ENCODE measurements at places on chromosomes 4 and X. TPM values are rescaled to one million over a fixed set of nuclear protein-coding genes. Genes with fewer than 3 reads are reported as not detected.

The MAD2L1 gene
- total RNA-seq: 6.0 TPM

The RTL3 gene
- not detected for total RNA-seq

The LANCL3 gene
- 0.43 TPM for total RNA-seq

The NPY1R gene
- under 0.01 TPM for total RNA-seq

The IL2RG gene
- total RNA-seq: not detected

The GNRHR gene
- not detected for total RNA-seq

The HOPX gene
- total RNA-seq: not detected

The MAGEE1 gene
- total RNA-seq: 0.33 TPM

The IL13RA1 gene
- total RNA-seq: 117 TPM

The SMIM10L2A gene
- total RNA-seq: 0.95 TPM

The NAA11 gene
- total RNA-seq: not detected

The UGT2B15 gene
- not detected for total RNA-seq

All from dermis lymphatic vessel endothelial cell (primary cell).